ENCODE measurements at places on chromosomes 4 and X.

GRCh38 chrX:38839277-38839676, 38.0 kb downstream of the MID1IP1 start:
- no peak for DNase-seq

- no peak for DNase-seq
Observed at GRCh38 chrX:135513130-135513515, 7.3 kb upstream of the INTS6L start.

GRCh38 chr4:88600176-88600838, 8.0 kb downstream of the HERC3 start:
- no peak for DNase-seq

DNA sequence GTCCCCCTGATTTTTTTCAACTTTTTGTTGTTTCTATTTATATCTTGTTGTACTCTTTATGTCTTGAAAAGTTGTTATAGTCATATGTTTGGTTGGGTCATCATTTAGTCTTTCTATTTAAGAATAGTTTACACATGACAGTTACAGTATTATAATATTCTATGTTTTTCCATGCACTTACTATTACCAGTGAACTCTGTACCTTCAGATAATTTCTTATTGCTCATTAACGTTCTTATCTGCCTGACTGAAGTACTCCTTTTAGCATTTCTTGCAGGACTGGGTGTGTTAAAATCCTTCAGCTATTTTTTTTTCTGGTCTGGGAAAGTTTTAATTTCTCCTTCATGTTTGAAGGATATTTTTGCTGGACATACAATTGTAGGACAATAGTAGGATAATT, 157.7 kb upstream of the DIPK2B start:
- no peak for DNase-seq

DNA sequence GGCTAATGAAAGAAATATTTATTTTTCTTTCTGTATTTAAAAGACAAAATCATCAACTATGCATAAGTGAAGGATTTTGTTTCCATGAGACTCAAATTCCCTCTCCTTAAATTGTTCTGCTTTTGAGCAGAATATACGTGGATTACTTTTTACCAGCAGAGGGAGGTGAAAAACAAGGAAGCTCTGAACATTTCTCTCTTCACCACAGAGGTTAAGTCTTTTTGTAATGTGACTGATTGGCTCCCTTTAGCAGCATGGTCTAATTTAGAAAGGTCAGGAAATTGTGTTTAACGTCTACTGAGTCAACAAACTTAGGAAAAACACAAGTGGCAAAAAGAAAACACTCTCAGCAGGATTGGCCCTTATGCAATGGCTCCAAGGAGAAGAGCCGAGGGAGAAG, 55.1 kb upstream of the F9 start:
- no peak for DNase-seq

GRCh38 chr4:56360071-56360470, 27.2 kb downstream of the AASDH start:
- DNase-seq, result no peak

DNA sequence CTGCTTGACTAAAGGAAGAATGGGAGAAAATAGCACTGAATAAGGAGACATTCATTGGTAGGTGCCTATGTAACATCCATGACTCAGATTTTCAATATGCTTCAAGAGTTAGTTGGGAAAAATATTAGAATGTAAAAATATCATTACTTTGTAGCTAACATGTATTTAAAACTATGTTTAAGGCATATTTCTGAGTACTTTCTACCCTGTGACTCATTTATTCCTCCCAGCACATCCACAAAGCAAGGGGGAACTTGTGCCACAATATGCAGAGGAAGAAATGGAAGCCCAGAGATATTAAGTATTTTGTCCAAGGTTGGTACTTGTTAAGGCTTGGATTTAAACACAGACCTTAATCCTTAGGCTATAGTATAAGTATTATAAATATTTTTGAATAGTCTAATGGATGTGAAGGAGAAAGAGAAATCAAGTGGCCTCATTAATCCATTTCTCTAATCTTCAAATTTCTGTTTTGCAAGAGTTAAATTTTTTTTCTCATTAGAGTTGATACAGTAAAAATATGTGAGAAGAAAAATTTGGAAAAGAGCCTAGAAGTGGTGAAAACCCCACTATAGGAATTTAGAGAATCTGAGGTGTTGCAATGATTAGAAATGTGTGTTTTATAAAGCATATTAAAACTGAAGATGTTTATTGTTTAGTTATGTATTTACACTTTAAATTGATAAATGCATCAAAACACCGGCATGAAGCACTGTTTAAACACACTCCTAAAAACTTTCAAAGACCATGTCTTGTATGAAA, 149.3 kb upstream of the GYPA start:
- DNase-seq, result no peak

- no peak for DNase-seq
Observed at GRCh38 chrX:3175659-3176438, 134.6 kb downstream of the ARSF start.

GRCh38 chr4:109847896-109848442, at the start of gene LRIT3:
Gene LRIT3 (plus strand): TSS chr4:109848107. CDS start chr4:109848202, 95 bp downstream.
- no peak for DNase-seq

- DNase-seq, result no peak
Observed at GRCh38 chr4:2746891-2747695, 9.0 kb downstream of the TNIP2 start.

- no peak for DNase-seq
Observed at GRCh38 chr4:145602129-145602760, 16.9 kb upstream of the MMAA start.

DNA sequence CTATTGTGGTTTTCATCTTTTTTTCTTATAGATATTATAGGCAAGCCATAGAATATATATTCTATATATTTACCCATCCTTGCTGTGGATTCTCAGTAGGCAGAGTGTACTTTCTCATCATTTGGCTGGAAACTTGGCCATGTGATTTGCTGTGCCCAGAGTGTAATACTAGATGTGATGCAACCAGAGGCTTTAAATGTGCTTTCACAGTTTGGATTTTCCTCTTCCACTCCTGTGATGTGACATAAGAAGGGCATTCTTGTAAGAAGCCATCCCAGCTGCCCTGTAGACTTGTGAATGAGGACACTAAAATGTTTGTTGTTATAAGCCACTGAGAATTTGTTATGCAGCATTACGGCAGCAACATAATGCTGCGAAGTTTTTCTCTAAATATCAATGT, 10.4 kb upstream of the HPGDS start:
- no peak for DNase-seq

- DNase-seq, result no peak
Observed at GRCh38 chr4:54109241-54110018, 9.5 kb downstream of the GSX2 start.

DNA sequence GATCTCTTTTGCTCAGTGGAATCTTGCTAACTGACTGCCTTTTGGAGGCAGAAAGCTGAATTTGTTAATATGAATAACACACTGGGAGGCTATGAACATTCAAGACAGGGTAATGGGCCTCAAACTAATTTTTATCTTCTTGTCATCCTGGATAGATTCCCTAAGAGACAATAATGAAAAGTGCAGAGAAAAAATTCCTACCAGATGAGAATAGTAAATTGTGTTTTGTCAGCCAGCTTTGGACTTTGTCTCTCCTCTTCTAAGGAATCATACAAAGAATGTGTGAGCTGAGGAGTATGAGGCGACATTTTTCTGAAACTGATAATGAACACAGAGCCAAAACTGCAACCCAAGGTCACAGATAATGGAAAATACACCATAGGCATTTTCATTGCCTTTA, 649.3 kb downstream of the IQCM start:
- no peak for DNase-seq

GRCh38 chr4:138816875-138817274, 198.7 kb upstream of the NOCT start:
- no peak for DNase-seq

GRCh38 chr4:173130687-173131086, 37.9 kb upstream of the GALNT7 start:
- no peak for DNase-seq

DNA sequence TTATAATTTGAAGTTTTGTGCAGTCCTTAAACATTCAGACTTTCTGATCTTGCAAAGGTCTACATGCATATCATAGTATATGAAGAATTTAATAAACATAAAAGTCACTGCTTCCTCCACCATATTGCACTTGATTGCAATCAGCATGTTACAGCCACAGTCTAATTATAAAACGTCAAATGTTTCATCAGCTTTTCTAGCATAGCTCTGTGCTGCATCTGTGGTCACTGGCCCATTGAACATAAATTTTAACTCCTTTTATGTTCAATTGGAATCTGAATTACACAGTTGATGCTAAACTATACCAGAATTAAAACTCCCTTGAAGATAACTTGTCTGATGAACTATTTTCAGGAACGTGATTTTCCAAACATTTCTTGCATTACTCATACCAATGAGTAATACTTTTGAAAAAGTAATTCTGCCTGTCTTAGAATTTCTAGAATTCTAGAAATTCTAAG, 329.1 kb downstream of the GALNTL6 start:
- DNase-seq, result no peak

DNA sequence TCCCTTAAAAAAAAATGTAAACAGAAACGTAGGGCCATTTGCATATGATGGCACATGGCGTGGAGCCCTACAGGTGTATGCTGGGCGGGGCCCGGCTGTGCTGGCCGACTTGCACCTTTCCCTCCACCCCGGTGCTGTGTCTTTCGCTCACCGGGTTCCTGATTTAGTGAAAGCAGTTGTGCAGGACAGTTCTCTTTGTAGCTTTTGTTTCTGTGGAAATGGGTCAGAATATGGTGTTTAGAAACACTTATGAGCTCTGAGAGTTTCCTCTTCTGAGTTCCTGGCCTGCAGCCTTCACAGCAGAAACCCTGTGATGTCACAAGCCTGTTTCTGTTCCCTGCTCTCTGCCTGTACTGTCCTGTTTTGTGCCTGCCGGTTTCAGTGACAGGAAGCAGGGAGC, 22.5 kb upstream of the MSANTD1 start:
- DNase-seq, result no peak

DNA sequence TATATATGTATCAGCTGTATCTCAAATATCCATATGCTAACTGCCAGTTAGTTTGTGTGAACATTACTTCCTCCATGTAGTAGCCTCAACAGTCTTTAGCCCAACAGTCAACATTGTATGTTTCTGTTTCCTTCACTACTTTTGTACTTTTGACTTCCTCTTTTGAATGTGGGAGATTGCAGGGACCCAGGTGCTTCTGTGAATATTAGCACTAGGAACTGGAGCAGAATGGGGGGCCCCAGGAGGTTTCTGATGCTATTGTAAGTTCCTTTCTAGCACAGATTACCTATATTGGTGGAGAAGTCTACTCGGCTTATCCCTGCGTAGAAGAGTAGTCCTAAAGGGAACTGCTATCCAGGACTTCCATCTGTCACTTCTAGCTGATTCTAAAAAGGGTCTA, 2.3 kb downstream of the PLAC8 start:
- no peak for DNase-seq

DNA sequence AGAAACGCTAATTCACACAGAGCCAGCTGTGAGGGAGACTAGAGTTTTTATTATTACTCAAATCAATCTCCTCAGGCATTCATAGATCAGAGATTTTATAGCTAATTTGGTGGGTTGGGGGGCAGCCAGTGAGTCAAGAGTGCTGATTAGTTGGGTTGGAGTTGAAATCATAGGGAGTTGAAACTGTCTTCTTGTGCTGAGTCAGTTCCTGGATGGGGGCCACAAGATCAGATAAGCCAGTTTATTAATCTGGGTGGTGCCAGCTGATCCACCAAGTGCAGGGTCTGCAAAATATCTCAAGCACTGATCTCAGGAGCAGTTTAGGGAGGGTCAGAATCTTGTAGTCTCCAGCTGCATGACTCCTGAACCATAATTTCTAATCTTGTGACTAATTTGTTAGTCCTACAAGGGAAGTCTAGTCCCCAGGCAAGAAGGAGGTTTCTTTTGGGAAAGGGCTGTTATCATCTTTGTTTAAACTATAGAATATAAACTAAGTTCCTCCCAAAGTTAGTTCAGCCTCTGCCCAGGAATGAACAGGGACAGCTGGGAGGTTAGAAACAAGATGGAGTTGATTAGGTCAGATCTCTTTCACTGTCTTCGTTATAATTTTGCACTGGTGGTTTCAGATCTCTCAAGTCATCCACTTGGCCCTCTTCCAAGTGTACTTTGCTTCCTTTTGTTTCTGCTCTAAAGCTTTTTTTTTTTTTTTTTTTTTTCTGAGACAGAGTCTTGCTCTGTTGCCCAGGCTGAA, 5.4 kb upstream of the NAA11 start:
- no peak for DNase-seq

GRCh38 chr4:26289401-26289800, 31.4 kb upstream of the RBPJ start:
- DNase-seq, result no peak

DNA sequence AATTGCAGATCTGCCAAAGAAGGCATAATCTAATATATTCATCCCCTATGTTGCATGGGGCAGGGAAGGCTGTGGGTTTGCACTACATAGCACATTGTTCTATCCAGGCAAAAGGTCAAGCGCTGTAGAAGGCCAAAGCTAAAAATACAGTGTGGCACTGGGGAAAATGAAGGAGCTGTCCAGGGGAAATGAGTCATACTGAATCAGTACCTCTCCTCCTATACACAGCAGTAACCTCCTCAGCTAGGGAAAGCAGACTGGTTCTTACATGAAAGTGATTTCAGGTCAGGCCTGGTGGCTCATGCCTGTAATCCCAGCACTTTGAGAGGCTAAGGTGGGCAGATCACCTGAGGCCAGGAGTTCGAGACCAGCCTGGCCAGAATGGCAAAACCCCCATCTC, 31.0 kb upstream of the SLC25A4 start:
- no peak for DNase-seq

- no peak for DNase-seq
Observed at GRCh38 chr4:169723207-169723965, 34.4 kb downstream of the HPF1 start.

DNA sequence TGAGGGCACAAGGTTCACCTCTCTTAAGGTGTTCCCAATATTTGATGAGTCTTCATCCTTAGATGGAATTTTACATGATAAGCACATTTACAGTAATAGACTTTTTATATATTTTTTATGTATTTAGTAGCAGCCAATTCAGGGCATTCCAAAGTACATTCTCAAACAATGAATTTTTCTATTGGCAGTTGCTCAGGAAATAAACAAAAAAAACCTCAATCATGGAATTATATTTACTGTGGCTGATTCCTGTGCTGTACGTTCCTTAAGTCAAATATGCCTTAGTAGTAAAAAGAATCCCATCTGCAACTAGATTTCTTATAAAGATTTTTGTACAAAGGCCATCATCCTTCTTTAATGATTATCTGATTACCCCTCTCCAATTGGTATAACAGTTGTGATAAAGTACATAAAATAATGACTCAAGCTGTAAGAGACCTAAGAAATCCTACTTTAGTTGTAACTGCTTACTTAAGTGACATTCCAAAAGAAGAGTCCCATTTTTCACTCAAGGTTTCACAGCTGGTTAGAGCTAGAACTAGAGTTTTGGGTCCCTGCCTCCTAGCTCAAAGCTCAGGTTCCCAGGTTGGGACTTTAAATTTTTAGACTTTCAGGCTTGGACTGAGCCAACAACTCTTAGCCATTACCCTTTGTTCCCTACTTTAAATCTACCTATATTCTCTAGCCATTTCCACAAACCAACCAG, 152.7 kb downstream of the FHIP1A start:
- DNase-seq, result no peak

GRCh38 chrX:65581661-65582339, 47.2 kb upstream of the LAS1L start:
- DNase-seq, result no peak

Measured in stimulated activated CD4-positive, alpha-beta T cell treated with anti-CD3 and anti-CD28 coated beads, TNF-alpha, amount 100 ng/mL, for 4 hours (primary cell).